HepG2 (cell line): ENCODE measurements at places on chromosomes 16 and 17. TPM values are rescaled to one million over a fixed set of nuclear protein-coding genes. Genes with fewer than 3 reads are reported as not detected.

DNA sequence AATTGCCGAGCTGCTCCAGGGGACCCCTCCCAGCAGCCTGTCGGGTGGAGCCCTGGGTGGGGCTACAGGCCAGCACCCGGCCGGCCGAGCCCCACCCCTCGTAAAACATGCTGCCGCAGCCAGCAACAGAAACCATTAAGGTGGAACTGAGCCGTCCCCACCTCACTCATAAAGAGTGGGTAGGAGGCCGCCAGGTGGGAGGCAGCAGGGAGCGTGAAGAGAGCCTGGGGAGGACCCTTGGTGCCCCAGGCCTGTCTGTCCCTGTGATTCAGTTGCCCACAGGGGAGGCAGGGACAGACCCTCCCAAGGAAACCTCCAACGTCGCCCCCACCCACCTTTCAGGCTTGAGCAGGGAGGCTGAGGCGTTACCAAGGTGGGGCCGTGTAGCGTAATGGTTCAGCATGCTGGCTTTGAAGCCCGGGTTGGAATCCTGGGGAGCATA lies 8.4 kb downstream of the FOXN1 start:
- no peaks in the 10 kb centered on the region for H3K36me3 ChIP-seq
- DNase-seq: no peak
- H3K27me3 ChIP-seq: peaks cover 6% of the 10 kb centered on the region
- H3K27ac ChIP-seq: no peak overlapping the region
- no peak overlapping the region for H3K4me3 ChIP-seq
- H3K4me1 ChIP-seq: no peaks in the 10 kb centered on the region

GRCh38 chr17:15341385-15341849 lies at the start of gene TEKT3:
TSS of gene TEKT3 (minus strand) at chr17:15341597. CDS start at chr17:15331585, 10,012 bp downstream.
- no peak for DNase-seq
- H3K27me3 ChIP-seq: no peaks in the 10 kb centered on the region; the same call in 1 of the 2 replicates
- H3K4me1 ChIP-seq: peaks cover 11% of the 10 kb centered on the region
- no peaks in the 10 kb centered on the region for H3K36me3 ChIP-seq

Gene CDH3
- total RNA-seq: not detected in 2 replicates

Gene ARHGAP23
- not detected in 2 replicates for total RNA-seq

DNA sequence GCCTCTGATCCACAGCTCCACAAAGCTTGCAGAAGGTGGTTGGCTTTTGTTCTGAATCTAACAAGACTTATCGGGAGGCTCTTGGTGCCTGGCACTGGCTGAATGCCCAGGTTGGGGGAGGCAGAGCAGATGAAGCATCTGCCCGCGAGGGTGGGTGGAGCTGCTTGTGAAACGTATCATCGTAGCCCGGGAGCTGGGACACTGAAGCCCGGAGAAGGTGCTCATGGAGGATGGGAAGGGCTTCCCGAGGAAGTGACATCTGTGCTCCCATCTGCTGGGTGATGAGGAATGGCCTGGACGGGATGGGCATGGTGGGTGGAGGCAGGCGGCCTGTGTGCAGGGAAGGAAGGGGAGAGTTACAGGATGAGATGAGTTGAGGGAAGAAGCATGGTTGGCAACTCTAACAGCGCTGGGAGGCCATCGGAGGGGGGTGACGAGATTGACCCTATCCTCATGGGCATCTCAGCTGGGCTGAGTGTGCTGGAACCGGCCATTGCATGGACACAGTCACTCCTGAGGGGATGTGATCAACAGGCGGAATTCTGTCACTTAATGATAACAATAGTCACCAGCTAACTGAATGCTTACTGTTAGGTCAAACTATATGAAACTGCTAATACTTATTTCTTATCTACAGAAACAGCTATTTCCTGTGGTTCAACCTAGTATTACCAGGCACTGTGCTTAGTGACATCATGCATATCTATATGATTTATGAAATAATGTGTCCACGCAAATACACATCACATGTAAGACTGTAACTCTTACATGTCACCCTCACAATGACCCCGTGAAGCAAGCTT lies 102.7 kb downstream of the ABCC6 start:
- no peak for DNase-seq
- no peak overlapping the region for H3K4me3 ChIP-seq
- no peaks in the 10 kb centered on the region for H3K27me3 ChIP-seq
- no peaks in the 10 kb centered on the region for H3K4me1 ChIP-seq

Gene CCDC200
- not detected in 2 replicates for total RNA-seq

- peaks cover 96% of the 10 kb centered on the region for H3K27me3 ChIP-seq
- H3K4me3 ChIP-seq: no peak overlapping the region
- H3K4me1 ChIP-seq: no peaks in the 10 kb centered on the region
Observed at GRCh38 chr17:79395545-79395944, 215.3 kb downstream of the RBFOX3 start.

Gene C16orf89
- 0.97 and 1.9 TPM in 2 replicates for total RNA-seq

GRCh38 chr17:79232957-79233356 lies 158.3 kb downstream of the ENGASE start:
- H3K27me3 ChIP-seq: peaks cover 7% of the 10 kb centered on the region
- DNase-seq: no peak
- H3K4me1 ChIP-seq: no peaks in the 10 kb centered on the region
- H3K36me3 ChIP-seq: no peaks in the 10 kb centered on the region
- no peak overlapping the region for H3K27ac ChIP-seq

GRCh38 chr17:78852709-78853121 lies 12.1 kb upstream of the USP36 start:
- H3K27ac ChIP-seq: no peak overlapping the region
- no peaks in the 10 kb centered on the region for H3K27me3 ChIP-seq
- peak; percentile 48 for DNase-seq
- H3K4me3 ChIP-seq: no peak overlapping the region; the same call in 1 of the 2 replicates
- H3K4me1 ChIP-seq: 0 out of 2 replicates have a peak, but pooled peaks cover 6% of the 10 kb centered on the region

- DNase-seq: no peak
- no peak overlapping the region for H3K27ac ChIP-seq
- H3K36me3 ChIP-seq: no peaks in the 10 kb centered on the region
Observed at GRCh38 chr16:79698341-79698753, 97.8 kb upstream of the MAF start.

DNA sequence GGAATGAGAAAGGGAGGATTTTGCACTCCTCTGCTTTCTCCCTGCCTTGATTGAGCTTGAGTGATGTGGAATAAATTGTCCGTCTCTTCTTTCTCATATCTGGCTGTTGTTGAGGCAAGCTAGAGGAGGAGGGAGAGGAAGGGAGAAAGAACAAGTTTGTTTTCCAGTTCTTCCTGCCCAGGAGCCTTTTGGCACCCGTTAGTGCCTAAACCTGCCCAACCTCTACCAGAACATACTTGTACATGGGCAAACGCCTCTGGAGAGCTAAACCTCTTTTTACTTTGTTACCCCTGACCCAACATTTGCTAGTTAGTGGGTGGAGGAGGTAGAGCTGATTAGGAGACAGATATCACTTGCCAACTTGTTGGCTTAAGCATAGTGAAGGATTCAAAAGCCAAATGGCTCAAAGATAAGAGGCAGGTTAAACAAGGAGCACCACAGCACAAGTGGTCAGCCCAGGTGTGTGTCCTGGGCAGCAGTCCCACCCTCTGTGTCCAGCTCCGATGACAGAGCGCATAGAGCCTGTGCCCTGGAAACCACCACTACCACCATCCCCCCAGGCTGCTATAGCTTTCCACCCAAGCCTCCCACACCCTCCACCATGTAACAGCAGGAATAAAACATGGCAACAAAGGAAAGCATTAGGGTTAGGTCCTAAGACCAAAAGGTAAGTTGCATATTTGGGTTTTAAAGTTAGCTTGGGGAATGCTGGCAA lies 6.5 kb downstream of the ODF4 start:
- H3K4me3 ChIP-seq: no peak overlapping the region
- H3K36me3 ChIP-seq: no peaks in the 10 kb centered on the region
- no peaks in the 10 kb centered on the region for H3K4me1 ChIP-seq
- no peak overlapping the region for H3K27ac ChIP-seq

- DNase-seq: no peak
- peaks cover 46% of the 10 kb centered on the region for H3K27me3 ChIP-seq
- H3K36me3 ChIP-seq: no peaks in the 10 kb centered on the region
- H3K4me3 ChIP-seq: no peak overlapping the region
- no peaks in the 10 kb centered on the region for H3K4me1 ChIP-seq
Observed at GRCh38 chr16:88888461-88889387, 22.3 kb upstream of the PABPN1L start.

- no peak overlapping the region for H3K27ac ChIP-seq
- no peaks in the 10 kb centered on the region for H3K4me1 ChIP-seq
- no peak overlapping the region for H3K4me3 ChIP-seq
- DNase-seq: no peak
- H3K27me3 ChIP-seq: no peaks in the 10 kb centered on the region
- H3K36me3 ChIP-seq: peaks cover 15% of the 10 kb centered on the region
Observed at GRCh38 chr16:82094942-82095540, 60.0 kb downstream of the HSD17B2 start.

GRCh38 chr16:23640615-23640930 lies 537 bp downstream of the PALB2 start:
- H3K4me1 ChIP-seq: peaks cover 28% of the 10 kb centered on the region
- H3K4me3 ChIP-seq: peak overlapping the region; percentile 91
- DNase-seq: no peak
- peaks cover 12% of the 10 kb centered on the region for H3K36me3 ChIP-seq

DNA sequence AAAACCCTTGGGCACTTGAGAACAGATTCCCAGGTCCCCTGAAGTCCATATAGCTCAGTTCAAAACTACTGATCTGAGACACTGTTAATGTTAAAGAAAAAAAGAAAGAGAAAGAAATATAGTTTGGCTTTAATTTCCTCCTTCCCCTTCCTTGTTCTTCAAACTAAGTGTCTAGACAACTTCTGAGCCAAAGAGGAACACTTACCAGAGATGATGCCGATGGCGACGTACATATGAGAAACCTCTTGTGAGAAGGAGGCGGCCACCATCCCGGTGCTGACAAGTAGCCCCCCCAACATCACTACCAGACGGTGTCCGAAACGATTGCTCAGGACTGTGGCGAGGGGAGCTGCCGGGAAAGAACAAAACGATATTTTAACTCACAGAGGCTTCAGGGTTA lies 17.2 kb downstream of the SLC16A6 start:
- DNase-seq: no peak
- no peaks in the 10 kb centered on the region for H3K27me3 ChIP-seq
- H3K4me1 ChIP-seq: no peaks in the 10 kb centered on the region
- H3K36me3 ChIP-seq: 0 out of 3 replicates have a peak, but pooled peaks cover 3% of the 10 kb centered on the region
